ENCODE measurements at places on chromosomes 3 and 15.

GRCh38 chr3:130088061-130088460 lies 6.4 kb downstream of the ALG1L2 start:
- no peak for DNase-seq

DNA sequence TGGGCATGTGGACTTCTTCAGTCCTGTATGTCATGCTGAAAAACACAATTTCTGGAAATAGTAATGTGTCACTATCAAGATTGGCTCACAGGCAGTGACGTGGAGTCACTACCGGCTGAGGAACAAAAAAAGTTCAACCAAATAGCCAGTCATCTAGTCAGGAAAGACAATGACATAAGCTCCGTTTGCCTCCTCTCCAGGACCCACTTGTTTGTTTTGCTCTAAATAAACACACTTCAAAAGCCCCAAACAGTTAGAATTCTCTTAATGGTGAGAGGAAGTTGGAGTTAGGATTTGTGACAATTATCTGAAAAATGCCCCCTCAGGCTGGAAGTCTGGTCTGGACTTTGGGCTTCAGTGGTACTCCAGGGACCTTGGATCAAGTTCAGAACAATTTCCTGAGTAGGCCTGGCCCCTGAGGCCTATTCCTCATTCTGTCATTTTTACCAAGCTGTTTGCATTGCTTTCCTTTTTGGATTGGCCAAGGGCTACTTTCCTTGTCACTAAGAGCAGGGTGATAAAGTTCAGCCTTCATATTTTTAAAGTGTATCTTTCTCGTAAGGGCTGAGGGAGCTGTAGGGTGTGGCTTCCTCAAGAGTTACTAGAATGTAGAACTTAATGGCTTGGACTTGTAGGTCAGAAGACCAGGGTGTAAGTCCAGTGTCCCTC lies 98.9 kb downstream of the EOMES start:
- no peak for DNase-seq

DNA sequence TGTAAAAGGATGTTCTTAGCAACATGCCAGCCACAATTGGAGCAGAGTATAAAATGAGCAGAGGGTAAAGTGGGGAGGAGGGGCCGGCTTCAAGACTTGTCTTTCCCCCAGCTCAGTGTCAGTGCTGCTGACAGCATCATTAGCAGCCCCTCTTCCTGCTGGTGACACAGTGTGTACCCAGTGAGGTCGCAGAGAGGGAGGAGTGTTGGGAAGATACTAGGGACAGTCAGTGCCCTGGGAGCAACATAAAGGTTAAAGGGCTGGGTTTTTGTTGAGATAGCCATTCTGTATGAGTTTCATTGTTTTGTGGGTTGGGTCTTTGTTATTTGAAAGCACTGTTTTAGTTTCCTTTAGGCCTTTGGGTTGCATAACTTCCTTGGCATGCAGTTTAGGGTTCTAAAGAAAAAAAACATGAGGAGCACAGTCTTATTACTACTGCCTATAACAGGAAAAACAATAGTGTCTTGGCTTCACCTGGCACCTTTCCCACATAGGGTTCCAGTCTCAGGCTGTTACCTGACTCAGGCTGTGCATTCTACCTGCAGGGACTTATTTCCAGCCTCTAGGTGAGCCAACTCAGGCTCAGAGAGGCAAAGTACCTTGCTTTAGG lies 94.1 kb upstream of the SKOR1 start:
- no peak for DNase-seq

DNA sequence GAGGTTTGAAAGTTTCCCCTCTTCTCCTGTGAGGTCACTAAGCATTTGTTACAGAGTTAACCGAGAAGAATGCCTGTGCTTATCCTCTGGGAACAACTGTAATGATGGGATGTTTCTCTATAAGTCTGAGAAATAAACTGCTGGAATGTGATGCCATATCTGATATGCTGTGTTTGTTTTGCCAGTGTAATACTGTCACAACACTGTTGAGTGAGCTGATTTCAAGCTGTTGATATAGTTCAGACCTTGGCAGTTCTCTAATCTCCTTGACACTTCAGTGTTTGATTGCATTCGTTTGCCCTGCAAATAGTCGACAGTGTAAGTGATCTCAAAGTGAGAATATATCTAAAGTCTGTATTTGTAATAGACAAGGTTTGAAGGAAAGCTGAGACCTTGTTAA lies 73.3 kb downstream of the PTPRG start:
- DNase-seq: no peak

DNA sequence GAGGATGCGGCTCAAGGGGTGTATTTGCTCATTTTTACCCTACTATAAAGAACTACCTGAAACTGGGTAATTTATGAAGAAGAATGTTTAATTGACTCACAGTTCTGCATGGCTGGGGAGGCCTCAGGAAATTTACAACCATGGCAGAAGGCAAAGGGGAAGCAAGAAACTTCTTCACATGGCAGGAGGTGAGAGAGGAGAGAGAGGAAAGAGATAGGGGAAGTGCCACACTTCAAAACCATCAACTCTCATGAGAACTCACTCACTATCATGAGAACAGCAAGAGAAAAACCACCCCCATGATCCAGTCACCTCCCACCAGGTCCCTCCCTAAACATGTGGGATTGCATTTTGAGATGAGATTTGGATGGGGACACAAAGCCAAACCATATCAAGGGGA lies 192.7 kb downstream of the DIPK2A start:
- no peak for DNase-seq

- DNase-seq: no peak
These were observed 298.4 kb downstream of the FOXP1 start for GRCh38 chr3:71285086-71285485.

DNA sequence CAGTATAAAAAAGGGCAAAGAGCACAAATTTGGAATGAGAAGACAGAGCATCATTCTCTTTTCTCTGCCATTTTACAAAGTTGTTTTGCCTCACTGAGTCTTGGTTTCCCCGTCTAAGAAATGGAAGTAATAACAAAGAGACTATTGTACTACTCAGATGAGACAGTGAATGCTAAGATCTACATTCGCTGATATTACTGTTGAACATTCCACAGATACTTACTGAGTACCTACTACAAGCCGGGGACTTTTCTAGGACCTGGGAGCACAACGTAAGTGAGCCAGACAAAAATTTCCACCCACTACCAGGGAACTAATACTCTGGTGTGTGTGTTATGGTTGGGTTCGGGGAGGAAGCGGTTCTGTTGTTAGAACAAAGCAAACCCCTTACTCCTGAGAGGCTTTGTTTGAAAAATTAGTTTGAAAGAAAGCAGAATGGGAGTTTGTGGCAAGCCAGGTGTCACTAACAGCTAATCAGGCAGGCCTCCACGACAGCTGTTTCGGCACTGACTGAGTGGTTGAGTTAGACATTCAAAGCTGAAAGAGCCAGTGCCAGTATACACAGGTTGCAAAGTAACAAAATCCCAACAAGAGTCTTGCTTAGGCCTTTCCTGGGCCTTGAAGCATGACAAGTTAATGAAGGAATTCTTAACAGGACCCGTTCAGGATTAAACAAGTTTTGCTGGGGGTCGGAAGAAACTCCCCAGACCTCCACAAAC lies 458.3 kb downstream of the EDEM1 start:
- no peak for DNase-seq

DNA sequence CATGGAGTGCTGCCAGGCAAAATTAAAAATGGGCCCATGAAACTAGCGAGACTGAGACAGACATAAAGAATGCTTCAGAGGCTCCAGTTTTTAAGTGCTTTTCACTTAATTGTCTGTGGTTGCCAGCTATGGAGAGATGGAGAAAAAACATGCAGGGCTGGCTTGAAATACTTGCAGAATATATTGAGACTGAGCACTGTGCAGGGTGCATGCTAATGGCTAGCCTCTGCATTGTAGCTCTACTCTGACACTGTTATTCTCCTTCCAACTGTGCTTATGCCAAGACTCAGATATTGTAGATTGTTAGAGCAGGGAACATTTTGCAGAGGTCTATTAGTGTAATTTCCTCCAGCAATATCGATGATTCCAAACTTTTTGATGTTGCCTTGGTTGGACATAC lies 735.0 kb downstream of the PDCD6IP start:
- no peak for DNase-seq

DNA sequence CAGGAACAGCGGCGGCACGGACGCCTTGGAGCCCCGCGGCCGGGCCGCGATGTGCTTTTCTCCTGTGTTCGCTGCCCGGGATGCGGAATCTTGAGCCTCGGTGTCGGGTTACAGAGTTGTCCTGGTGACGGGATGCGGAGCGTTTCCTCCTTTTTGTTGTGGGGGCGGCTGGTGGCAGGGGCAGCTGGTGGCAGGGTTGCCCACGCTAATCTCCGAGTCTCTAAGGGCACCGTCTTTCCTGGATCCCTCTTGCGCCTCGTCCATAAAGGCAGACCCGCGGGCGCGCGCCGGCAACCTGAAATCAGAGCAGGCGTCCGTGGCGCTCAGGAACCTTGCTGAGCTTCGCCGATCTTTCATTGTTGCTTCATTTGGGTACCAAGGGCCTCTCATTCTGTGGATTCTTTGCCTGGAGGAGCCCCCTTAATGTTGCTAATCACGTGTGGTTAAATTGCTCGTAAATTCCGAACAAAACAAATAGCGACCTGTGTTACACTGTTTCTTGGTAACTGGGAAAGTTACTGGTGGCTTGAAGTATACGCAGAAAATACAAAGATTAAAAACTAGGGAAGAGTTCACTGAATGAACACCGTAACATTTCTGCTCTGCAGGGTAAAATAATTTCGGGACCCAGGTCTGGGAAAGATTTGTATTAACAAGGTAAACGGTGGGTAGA lies 844 bp upstream of the PFN2 start:
- peak; percentile 84 for DNase-seq
